ENCODE measurements at places on chromosomes 6 and 20.

GRCh38 chr6:131286469-131287040, 151.3 kb downstream of the AKAP7 start:
- DNase-seq = no peak

DNA sequence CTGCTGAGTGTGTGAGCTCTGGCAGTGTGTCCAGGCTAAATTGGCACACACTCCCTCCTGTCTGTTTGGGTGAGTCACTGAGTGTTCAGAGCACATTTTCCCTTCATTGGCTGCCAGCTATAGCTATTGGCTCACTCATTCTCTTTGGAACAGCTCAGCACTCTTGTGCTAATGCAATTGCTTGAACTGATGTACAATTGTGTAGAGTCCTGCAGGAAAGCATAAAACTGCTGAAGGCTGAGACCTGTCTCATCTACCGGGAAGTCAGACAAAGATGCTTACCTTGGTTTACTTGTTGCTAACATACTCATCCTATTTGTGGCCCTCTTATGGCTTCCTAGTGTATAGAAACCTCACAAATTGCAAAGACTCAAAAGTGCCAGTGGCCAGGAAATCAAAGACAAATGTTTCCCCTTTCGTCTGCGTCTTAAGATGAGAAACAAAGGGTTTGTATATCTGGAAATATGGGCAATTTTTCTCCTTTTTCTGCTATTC, 351.0 kb downstream of the BCKDHB start:
- no peak for DNase-seq

DNA sequence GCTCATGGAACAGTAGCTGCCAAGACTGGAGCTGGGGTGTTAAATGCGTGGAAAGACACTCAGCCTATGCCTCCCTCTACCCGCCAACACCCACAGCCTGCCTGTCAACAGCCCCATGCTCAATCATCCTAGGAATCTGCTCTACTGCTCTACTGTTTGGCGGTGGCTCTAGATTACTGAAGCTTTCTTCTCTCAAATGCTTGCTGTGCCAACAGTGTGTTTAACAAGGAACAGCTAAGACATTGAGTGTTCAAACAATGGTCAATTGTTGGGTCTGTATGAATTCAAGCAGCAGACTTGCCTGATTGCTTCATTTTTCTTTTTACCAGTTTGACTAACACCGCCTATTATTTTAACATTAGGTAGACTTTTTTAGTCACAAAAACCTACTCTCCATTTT, 258.6 kb downstream of the SOD2 start:
- DNase-seq = no peak

GRCh38 chr6:34157851-34158250, 12.0 kb upstream of the GRM4 start:
- no peak for DNase-seq

DNA sequence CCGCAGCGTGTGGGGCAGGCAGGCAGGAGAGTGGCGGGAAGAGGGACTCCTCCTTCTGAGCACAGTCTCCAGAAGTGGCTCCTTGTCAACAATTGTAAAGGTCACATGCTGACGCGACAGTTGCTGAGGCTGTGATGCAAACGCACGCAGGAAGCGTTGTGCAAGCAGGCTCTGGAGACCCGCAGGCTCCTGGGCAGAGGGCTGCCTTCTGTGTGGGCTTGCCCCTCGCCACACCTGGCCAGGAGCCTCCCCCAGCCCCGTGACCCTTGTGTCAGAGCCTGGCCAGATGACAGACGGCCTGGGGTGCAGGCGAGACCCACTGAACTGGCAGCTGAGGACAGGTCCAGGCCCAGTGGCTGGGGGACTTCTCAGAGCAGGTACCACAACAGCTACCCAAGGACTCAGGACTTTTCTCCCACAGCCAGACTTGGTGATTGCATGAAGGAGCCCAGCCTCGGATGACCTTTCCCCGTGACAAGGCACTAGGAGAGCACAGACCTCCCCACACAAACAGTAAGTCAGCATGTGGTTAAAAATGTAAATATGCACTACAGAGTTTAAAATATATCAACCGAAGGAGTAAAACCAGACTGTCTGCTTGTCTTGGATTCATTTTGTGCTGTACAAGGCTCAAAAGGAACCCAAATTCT, 222.1 kb upstream of the RREB1 start:
- no peak for DNase-seq

DNA sequence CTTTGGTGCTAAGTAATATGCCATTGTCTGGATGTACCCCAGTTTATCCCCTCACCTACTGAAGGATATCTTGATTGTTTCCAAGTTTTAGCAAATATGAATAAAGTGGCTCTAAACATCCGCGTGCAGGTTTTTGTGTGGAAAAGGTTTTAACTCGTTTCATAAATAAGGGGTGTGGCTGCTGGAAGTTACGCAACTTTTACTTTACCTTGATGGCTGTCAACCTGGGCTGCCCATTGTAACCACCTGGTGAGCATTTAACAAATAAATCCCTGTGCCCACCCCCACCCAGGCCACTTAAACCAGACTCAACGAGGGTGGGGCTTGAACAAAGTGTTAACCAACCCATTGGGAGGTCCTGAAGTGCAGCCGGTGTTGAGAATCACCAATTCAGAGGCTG, 187.8 kb downstream of the NRN1 start:
- DNase-seq = no peak

DNA sequence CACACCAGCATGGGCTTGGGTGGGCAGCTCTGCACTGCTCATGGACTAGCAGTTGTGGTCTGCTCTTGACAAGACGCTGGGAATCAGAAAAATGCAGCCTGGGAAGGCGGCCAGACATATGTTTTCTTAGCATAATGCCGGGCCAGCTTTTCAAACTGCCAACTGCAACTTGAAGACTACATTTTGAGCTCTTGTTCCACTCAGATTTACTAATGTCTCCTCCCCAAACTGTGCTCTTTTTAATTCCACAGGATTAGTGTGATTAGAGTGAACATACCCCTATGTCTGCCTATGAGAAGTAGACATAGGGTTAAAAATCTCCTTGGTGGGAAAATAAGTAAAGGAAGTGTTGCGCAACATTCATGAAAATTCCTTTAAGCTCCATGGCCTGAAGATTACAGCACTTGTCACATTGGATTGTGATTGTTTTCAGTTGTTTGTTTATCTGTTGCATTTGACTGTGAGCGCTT, 5.3 kb upstream of the FNDC1 start:
- DNase-seq = no peak

- no peak for DNase-seq
These were observed 50.9 kb downstream of the MYH7B start for GRCh38 chr20:35006531-35006971.

DNA sequence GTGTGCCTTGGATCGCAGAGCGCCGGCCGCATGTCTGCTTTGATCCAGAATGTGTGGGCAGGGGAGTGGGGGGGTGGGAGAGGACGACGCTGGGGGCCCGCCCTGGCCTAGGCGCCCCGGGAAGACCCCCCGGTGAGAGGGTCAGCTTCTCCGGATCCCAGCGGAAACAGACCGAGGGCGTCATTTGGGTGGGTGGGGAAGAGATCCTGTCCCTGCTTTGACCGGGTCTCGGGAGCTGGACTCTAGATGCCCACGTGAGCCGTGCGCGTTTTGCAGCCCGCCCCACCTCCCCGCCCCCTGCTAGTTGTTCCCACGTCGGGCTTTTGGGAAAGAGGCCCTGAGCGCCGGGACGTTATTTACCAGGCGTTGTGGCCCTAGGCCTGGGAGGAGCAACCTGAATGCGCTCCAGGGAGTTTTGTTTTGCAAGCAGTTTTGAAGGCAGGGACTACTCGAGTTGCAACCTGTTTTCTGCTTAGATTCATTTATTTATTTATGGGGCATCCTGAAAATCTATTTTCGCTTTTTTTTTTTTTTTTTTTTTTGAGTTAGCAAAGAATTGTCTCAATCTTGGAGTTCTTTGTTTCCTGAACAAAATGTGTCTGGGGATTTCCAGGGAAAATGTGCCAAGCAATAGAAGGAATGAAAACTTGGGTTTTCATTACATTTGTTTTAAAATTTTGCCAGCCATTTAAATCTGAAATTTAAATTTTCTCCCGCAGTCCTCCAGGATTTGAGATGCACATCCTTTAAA, 1.6 kb downstream of the DSP start:
- no peak for DNase-seq

- DNase-seq = no peak
These were observed 41.5 kb upstream of the TGM3 start for GRCh38 chr20:2254333-2254732.

- DNase-seq = no peak
These were observed 50.8 kb upstream of the TSHZ2 start for GRCh38 chr20:52921340-52921739.

DNA sequence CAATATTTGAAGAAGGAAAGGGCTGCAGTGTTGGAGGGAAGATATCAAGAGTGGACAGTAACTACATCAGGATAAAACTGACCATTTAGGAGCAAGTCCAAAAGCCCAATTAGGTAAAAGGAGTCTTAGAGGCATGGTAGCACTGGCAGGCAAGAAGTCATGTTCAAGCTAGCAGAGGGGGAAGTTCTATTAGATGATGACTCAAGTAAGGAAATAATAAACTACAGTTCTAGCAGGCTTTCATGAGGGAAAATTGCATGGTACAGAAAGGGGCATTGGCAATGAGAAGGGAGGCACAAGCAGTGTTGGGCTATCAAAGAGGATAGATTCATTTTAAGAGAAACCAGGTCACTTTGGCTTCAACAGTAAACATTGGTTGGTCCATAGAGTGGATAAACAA, 156.1 kb upstream of the PTPRK start:
- DNase-seq = no peak

DNA sequence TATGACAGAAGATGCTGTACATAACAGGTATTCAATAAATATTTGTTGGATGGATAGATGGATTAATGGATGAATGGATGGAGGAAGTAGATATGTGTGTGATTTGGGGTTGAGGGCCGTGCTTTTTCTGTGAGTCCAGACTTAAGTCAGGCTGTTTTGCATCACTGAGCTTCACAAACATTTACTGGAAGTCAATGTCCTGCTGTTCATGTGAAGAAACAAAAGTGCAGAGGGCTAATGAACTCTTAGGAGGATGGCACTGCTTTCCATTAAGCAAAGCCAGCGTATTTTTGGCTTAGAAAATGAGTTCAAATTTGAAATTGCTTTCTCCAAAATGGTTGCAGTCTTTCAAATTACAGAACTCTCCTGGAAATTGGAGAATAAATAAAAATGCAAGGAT, 260.6 kb upstream of the SASH1 start:
- no peak for DNase-seq

DNA sequence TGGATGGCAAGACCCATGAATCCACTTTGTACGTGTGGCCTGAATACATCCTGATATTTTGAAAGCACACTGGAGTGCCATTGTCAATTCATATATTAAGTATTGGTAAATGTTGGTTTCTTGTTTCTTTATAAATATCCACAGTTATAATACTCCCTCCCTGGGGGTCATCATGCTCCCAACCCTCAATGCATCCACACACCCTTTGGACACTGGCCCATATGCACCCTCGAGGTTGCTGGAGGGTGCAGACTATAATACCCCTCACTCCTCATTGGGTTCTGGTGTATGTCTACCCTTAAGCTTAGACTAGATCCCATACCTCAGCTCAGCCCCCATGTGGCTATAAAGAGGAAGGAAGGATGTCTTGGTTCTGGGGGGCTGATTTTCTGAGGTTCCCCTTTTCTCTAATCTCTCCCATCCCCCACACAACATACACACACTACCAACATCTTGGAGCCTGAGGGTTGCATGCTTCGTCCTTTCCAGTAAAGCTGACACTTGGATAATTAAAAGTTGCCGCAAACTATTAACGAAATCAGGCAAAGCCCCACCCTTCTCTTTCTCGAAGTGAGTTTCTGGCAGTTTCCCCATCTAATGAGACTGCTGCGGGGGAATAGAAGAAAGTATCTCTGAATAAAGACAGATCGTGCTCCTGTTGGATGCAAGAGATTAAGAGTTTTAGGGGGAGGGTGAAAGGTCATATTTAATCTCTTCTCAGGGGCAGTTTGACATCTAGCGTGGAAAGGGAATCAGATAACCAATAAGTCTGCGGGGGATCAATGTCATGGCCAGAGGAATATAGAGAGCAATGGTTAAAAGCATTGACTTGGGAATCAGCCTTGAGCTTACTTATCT, 7.4 kb downstream of the PIM1 start:
- DNase-seq = no peak

All from stimulated activated CD8-positive, alpha-beta memory T cell treated with anti-CD3 and anti-CD28 coated beads, Interleukin-2, amount 100 ng/mL, for 48 hours (primary cell).